ENCODE measurements at places on chromosomes 7 and 10.

GRCh38 chr10:20128811-20129210 lies 312.6 kb downstream of the PLXDC2 start:
- DNase-seq: no peak

DNA sequence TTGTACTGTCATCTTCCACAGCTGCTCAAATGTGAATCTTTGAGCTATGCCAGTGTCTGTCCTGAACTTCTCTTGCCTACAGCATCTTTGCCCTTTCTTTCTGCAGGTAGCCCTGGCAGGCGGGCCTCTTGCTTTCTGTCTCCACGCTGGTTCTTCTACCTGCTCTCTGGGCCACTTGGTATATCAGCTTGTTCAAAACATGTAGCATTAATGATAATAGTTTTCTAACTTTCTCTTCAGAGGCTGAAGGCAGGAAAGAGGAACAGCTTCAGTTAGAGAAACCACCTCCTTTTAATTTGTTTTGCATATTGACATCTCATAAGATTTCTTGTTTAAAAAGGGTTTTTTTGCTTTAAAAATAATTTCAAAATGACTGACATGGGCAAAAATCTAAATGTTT lies 923 bp upstream of the FGL2 start:
- DNase-seq: no peak

DNA sequence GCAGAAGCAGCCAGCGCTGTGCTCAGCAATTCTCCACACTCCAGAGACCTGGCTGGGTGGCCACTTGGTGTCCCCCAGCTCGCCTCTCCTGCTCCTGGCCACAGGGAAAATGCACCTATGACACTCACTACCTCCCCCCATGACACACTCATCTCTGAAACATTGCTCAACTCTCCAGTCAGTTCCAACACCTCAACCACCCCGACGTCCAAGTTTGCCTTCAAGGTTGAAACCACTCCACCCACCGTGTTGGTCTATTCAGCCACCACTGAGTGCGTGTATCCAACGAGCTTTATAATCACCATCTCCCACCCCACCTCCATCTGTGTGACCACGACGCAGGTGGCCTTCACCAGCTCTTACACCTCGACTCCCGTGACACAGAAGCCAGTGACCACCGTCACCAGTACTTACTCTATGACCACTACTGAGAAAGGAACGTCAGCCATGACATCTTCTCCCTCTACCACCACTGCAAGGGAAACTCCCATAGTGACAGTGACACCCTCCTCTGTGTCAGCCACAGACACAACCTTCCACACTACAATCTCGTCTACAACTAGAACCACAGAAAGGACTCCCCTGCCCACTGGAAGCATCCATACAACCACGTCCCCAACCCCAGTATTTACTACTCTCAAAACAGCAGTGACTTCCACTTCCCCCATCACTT lies 2.7 kb downstream of the MUC3A start:
- no peak for DNase-seq

GRCh38 chr10:33381451-33382215 lies 47.2 kb upstream of the NRP1 start:
- DNase-seq: no peak

GRCh38 chr10:49037187-49037586 lies 78.1 kb downstream of the VSTM4 start:
- no peak for DNase-seq

GRCh38 chr7:41224063-41224763 lies 478.7 kb downstream of the INHBA start:
- no peak for DNase-seq

DNA sequence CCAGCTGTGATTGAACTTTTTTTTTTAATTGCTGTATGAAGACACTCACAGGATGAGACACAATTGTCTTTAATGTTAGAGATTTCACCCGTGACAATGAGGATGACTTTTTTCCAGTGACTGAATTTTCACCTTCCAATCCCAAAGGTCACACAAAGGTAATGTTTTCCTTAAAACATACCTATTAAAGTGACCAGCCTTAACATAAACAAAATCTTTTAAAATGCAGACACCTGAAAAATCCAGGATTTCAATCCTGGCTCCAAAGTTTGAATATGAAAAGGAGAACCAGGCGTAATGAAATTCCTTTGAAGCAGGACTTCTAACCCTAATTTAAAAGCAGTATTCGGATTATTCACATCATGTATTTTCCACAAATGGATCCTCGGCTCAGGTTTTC lies 647.7 kb downstream of the GATA3 start:
- no peak for DNase-seq

DNA sequence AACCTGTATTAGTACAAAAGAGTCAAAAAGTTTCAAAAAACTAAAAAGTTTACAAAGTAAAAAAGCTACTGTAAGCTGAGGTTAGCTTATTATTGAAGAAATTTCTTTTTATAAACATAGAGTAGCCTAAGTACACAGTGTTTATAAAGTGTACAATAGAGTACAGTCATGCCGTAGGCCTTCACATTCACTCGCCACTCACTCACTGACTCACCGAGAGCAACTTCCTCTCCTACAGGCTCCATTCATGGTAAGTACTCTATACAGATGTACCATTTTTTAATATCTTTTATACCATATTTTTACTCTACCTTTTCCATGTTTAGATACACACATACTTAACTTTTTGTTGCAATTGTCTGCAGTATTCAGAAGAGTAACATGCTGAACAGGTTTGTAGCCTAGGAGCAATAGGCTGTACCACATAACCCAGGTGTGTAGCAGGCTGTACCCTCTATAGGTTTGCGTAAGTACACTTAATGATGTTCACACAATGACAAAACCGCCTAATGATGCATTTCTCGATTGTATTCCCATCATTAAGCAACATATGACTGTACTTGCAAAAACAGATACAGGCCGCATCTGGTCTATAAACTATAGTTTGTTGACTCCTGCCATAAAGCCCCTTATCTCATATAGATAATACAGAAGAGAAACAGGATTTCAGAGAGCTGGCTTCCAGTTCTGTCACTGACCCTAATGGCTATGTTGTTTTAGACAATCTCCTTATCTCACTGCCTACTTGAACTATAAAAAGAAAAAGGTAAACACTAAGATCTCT lies 438.8 kb downstream of the HTR7 start:
- no peak for DNase-seq

DNA sequence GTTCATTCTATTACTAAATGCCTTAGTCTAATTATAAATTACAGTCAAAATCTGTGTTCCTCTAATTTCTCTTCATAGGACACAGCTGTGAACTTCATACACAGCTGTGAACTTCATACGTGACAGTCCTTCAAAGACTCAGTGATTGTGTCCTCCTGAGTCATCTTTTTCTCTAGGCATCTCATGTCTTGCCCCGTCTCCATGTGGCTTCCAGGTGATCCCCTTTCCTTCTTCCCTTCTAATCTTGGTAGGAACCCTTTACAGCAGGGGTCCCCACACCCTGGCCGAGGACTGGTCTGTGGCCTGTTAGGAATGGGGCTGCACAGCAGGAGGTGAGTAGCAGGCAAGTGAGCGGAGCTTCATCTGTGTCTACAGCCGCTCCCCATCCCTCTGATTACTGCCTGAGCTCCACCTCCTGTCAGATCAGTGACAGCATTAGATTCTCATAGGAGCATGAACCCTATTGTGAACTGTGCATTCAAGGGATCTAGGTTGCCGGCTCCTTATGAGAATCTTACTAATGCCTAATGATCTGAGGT lies 14.0 kb upstream of the EIF5AL1 start:
- DNase-seq: no peak

DNA sequence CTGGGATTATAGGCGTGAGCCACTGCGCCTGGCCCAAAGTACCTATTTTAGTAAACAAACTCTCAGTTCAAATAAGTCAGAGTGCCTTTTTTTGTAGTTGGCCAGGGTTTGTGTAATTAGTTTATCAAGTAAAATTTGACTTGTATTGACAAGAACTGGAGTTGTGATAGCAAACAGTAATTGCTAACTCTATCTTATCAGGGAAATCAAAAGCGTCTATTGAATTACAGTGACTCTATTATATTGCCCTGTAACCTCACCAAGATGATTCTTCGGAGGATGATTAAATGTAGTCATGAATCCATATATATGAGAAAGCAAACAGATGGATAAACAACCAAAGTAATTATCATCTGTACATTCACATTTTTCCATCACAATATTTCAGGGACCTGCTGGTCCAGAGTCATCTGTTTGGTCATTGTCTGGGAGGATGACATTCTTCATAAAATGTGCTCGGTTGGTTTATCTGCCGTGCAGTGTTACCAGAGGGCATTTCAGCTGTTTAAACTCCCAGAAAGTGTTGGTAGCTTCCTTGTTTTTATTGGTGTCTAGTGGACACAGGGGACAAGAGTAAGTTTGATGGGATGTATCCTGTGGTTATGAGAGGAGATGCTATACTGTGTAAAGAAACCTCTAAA lies 35.6 kb downstream of the DOCK1 start:
- no peak for DNase-seq

- DNase-seq: no peak
These were observed 7.5 kb upstream of the AGR3 start for GRCh38 chr7:16889305-16889704.

GRCh38 chr7:131537571-131537978 lies 18.9 kb downstream of the PODXL start:
- no peak for DNase-seq

DNA sequence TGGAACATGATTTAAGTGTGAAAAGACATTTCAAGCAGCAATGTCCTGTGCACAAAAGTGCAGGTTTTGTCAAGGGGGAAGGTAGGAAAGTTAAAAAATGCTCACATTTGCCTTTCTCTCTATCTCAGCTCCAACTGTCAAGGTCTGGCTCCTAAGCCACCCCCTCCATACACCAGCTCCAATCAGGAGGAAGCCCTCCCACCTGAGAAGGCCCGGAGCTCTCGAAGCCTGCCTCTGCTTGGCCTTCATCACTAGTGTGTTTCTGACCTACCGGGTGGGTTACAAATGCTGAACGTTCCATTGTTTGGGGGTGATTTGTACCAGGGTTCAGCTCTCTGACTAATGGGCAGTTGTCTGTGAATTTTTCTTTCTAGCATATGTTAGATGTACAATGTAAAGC lies 14.2 kb downstream of the CRHR2 start:
- DNase-seq: no peak

DNA sequence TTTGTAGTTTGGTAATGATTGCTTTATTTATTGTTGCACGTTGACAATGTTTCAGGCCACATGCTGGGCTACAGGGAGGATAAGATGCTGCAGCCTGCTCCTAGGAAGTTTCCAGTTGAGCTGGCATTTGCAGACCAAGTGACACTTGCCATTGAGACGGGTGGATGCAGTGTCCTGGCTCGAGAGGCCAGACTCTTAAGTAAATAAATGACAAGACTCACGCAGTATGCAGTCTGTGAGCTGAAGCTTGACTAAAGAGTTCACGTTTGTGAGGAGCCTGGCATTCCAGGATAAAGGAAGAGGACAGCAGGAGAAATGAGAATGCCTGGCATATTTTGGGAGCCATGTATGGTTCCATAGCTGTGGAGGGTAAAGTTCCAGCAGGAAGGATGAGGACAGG lies 105.8 kb downstream of the BAMBI start:
- DNase-seq: no peak

DNA sequence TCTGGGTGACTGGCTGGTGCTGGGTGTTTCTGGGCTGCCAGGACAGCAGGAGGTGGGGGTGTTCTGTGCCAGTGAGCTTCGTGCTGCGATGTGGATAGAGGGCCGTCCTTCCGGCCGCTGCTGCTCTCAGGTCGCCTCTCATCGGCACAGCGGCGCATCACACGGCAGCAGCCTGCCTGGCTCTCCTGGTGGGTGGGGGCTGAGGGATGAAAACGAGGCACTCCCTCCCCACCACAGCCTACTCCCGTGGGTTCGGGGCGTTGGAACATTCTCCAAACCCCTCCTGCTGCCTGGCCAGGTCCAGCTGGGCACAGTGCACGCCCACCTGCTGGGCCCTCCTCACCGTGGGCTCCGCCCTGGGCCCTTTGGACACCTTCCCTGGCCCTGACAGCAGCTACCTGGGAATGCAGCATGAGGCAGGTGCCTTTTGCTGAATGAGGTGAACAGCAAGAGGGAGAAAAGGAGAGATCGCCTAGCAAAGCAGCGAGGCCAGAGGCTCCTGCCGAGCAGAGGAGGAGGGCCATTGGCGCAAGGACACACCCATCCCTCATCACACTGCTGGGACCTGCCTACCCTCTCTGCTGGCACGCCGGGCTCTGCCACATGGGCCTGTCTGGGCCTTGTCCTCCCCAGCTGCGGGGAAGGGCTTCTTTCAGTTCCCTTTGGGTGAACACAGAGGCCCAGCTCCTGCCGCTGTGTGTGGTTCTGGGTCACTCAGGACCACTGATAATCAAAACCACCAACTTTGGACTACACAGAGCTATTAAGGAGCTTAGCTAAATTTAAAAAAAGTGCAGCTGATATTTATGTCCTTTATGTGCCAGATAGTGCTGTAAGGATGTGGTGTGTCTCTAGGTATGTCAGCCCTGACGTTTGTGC lies 33.4 kb downstream of the INPP5A start:
- no peak for DNase-seq

GRCh38 chr10:123704076-123704475 lies 37.9 kb downstream of the GPR26 start:
- DNase-seq: no peak

GRCh38 chr7:82705517-82706260 lies 262.1 kb upstream of the CACNA2D1 start:
- no peak for DNase-seq

DNA sequence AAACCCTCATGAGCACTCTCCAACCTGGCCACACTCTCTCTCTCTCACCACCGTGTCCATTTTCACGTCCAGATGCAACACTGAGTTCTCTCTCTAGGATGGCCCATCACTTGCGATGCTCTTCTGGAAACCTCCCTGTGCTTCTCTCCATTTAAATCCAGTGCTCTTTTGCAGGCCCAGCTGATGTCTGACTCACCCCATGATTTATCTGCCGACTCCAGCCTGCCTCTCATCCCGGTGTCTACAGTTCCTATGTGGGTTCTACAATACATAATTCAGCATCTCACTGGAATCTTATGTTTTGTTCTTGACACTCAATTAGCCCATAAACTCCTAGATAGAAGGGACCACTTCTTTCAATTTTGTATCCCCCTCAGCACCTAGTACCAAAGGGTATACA lies 5.0 kb downstream of the TPK1 start:
- no peak for DNase-seq

GRCh38 chr10:89426230-89426868 lies 12.0 kb downstream of the IFIT5 start:
- no peak for DNase-seq

- no peak for DNase-seq
These were observed 6.9 kb downstream of the C7orf57 start for GRCh38 chr7:48042216-48042615.

- DNase-seq: no peak
These were observed 255.8 kb downstream of the TWIST1 start for GRCh38 chr7:18861514-18862118.

GRCh38 chr7:36409180-36409579 lies 19.5 kb downstream of the ANLN start:
- no peak for DNase-seq

Data from left lobe of liver (tissue), 2 donors.